ENCODE measurements at places on chromosomes 4 and X.

DNA sequence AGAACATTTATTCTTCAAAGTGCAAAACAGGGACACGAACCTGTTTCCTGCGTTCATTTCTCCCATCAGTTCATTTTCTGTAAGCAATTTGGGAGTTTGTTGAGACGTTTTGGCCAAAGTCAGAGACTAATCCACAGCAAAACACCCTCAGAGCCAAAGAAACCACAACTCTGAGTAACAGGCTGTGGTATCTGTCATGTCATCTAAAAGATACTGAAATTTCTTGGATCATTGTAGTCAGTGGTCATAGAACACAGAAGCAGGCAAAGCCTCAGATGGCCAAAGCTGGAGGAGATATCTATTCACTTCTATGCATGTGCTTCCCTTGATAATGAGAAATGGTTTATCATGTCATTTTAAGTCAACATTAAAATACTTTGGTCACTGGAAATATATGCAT is 485.6 kb upstream of the GALNT7 start:
- DNase-seq, result no peak

GRCh38 chr4:107736924-107737448 is 17.0 kb upstream of the PAPSS1 start:
- DNase-seq, result no peak

GRCh38 chrX:24231131-24231540 is 81.6 kb downstream of the ZFX start:
- DNase-seq, result no peak

- no peak for DNase-seq
These were observed 21.3 kb upstream of the SULT1B1 start for GRCh38 chr4:69781458-69782418.

- no peak for DNase-seq
These were observed 256.8 kb upstream of the CXXC4 start for GRCh38 chr4:104751468-104751867.

DNA sequence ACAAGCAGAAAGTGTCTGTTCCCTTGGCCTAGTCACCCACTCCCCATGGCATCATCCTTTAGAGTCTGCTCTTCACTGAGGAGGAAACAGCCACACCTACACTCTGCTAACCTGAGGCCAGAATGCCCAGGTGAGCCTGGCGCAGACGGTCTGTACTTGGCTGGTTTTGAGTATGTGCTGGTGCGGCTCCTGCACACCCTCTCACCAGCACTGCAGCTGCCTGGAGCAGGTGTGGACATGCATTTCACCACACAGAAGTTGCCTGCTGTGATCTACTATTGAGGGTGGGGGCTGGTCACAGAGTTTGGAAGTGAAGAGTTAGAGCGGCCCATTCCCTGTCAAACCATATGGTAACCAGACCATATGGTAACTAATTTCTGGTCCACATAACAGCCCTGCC is 39.5 kb downstream of the KANTR start:
- DNase-seq, result no peak

DNA sequence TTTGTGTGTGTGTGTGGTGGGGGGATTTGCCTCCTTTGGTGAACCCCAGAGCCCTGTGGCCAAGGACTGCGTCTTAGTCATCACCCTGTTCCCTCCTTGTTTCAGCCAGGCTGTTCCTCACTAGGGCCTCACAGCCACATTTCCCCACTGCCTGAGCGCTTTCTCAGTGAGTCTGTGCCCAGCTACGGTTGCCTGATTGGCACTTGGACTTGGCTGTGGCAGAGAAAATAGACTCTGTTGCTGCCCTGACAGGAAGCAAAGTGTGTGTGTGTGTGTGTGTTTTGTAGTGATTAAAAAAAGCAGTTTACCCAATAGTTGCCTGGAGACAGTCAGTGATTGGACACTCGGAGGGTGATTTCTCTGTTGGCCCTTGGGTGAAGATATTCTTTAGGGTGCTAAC is 113.0 kb downstream of the UCHL1 start:
- no peak for DNase-seq

- no peak for DNase-seq
These were observed 46.1 kb upstream of the VEGFC start for GRCh38 chr4:176838601-176839433.

- DNase-seq, result no peak
These were observed 35.5 kb upstream of the SMAD1 start for GRCh38 chr4:145446184-145446583.

GRCh38 chr4:8349664-8350236 is 80.2 kb downstream of the HTRA3 start:
- DNase-seq, result no peak

GRCh38 chr4:155179216-155179615 is 29.2 kb upstream of the NPY2R start:
- no peak for DNase-seq

GRCh38 chrX:136028383-136028984 is 43.2 kb downstream of the SLC9A6 start:
- DNase-seq, result no peak

- DNase-seq, result no peak
These were observed 1.2 kb downstream of the MSN start for GRCh38 chrX:65668377-65669310.

- no peak for DNase-seq
These were observed 279.0 kb downstream of the ANKRD50 start for GRCh38 chr4:124433500-124433899.

GRCh38 chr4:175419236-175419718 is 392.8 kb downstream of the GPM6A start:
- DNase-seq, result no peak

GRCh38 chr4:13478707-13479106 is 5.4 kb downstream of the RAB28 start:
- no peak for DNase-seq

- no peak for DNase-seq
These were observed 5.0 kb upstream of the LAMP2 start for GRCh38 chrX:120474085-120474484.

GRCh38 chr4:14218641-14219040 is 591.1 kb upstream of the BOD1L1 start:
- DNase-seq, result no peak

DNA sequence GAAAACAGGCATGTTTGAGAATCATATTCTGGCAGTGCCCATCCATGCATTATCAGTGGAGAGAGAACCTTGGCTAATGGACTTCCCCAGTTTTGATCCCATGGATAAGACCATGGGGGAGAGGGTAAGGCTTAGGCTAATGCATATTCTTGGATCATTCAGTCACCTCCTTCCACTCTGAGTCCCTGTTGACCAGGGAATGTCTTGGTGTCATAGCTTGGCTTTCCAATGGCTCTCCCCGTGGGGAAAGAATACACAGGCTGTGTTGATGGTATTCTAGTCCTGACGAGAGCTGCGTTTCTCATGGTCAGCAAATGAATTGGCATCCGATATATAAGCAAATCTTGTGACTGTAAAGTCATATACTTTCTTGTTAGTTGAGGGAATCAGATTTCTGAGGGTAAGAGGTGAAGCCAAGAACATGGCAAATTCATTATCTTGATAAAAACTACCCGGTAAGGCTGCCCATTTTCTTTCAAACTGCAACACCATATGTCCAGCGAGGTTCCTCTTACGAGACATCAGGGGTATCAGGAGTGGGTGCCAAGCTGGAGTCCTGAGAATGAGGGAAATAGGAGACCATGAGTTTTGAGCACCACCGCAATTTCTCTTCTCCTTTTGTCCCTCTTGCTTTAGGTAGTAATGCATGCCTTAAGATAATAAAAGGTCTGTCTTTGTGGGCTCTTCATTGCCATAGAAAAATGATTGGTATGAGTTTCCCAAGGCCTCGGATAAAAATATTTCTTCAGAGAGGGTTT is 18.0 kb downstream of the RHOH start:
- DNase-seq, result no peak

All from stimulated activated CD4-positive, alpha-beta T cell treated with anti-CD3 and anti-CD28 coated beads, Interleukin-15, amount 100 ng/mL, for 48 hours (primary cell).